Daoy (cell line): ENCODE measurements at places on chromosomes 11 and 22. TPM values are rescaled to one million over a fixed set of nuclear protein-coding genes. Genes with fewer than 3 reads are reported as not detected.

DNA sequence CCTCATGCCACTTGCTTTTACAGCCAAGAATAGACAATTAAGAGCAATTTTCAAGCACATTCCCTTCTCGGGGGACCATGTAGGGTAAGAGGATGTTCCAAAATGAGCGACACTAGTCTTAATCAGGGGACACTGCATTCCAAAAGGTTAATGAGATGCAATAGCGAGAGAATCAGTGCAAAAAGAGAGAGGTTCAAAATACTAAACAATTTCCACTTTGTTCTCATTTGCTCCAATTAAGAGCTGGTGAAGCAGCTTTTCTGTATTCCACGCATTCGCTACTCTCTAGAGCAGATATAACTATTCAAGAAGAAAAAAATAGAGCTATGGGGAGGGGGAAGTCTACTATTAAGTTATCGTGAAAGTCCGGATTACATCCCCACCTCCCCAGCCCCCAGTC is 811 bp downstream of the LRRC4C start:
- DNase-seq: no peak

DNA sequence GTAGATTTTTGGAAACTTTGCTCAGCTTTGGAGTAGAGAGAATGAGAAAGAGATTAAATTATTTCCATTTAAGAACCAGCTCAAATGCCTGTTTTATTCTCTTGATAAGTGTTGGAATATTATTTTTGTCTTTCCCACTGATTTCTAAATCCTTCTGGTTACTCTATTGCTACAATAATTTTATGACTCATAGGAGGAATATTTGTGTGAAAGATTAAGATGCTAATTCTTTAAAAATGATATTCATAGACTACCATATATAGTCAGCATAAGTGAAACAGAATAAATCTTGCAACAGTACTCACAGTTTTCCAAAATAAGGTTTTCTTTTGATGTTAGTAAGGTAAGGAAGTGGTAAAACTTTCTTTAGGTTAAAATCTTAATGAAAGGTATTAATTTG is 60.9 kb downstream of the YAP1 start:
- no peak for DNase-seq

Gene NXPE1
- not detected in 2 replicates for total RNA-seq

Gene PARVB
- total RNA-seq: 29.7 and 63.5 TPM in 2 replicates

Gene TUB
- 1.2 and 2.1 TPM in 2 replicates for total RNA-seq

- DNase-seq: no peak
These were observed 256.0 kb downstream of the ETS1 start for GRCh38 chr11:128331317-128331716.

DNA sequence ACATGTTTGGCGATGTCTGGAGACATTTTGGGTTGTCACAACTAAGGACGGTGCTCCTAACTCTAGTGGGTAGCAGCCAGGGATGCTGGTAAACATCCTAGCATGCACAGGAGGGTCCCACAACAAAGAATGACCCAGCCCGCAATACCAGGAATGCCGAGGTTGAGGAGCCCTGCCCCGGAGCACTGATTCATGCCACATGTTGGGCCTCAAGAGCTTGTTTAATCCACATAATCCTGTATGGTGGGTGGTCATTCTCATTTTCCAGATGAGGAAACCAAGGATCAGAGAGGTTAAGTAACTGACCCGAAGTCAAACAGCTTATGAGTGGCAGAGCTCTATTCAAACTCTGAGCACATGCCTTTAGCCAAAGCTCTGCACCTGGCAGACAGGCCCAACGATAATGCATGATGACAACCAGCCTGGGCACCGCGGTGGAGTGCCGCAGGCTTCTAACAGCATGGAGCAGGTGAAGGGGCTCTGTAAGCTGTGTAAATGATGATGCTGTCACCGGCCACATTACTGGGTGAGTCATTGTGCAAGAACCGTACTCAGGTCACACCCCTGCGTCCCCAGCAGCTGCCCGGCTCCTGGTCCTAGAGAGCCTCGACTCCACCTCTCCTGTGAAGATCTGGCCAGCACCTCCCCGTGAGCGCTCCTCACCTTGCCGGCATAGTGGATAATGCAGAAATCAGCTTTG is 58.6 kb downstream of the APOL1 start:
- DNase-seq: no peak

Gene PARVG
- total RNA-seq: 9.0 and 9.5 TPM in 2 replicates

DNA sequence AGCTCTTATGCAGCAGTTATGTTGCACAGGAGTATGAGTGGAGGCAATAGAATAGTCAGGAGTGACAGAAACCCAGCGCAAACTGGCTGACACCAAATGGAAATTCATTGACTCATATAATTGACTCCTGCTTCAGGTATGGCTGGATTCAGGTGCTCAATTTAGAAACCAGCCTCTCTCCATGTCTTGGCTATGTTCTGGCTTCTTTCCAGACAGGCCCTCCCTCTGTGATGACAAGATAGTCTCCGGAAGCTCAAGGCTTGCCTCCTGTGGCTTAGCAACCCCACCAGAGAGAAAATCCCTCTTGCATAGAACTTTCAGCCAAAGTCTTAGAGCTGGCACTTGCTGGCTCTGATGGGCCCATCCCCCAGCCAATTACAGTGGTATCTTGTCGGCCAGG is 28.1 kb upstream of the MN1 start:
- DNase-seq: no peak

GRCh38 chr11:73376803-73377629 is 817 bp downstream of the RELT start:
- DNase-seq: peak; percentile 72

DNA sequence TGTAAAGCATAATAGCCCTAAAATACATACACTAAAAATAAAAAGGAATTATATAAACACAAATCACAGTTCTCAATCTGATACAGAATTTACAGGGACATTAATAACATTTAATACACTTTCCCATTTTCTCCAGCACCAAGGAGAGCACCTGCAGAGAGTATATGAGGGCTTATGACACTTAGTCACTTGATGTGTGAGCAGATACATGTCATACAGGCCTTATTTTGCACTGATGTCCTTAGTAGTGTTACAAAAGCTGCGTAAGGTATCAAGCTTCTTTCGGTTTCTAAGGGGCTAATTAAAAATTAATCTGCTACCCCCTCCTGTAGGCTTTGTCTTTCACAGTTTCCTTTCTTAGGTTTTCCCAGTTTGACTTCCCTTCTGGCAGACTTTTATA is 61.3 kb downstream of the TRIM44 start:
- no peak for DNase-seq

Gene APOA4
- not detected in 2 replicates for total RNA-seq

- DNase-seq: no peak
These were observed 54.8 kb downstream of the CHST1 start for GRCh38 chr11:45610627-45611026.

DNA sequence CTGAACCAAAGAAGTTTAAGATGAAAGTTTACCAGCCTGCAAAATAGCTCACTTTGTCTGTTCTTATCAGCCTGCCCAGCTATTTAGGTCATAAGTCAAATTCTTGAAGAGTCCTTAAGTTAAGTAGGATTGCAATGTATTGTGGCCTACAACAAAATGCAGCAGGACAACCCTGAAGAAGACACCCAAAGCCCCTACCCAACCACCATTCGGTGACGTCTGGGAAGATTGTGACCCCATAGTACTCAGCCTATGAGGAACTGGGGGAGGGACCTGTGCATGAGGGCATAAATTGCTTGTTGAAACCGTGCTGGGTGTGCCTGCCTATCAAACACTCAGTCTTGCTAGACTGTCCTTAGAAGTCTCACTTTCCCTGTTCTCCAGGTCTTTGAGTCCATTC is 50.5 kb upstream of the FDX1 start:
- DNase-seq: no peak

GRCh38 chr22:41576877-41577276 is 12.8 kb downstream of the PMM1 start:
- DNase-seq: peak; percentile 61

Gene DDI1
- total RNA-seq: not detected in 2 replicates

Gene KCTD14
- 8.4 and 9.9 TPM in 2 replicates for total RNA-seq

- DNase-seq: no peak
These were observed 138.7 kb downstream of the MAML2 start for GRCh38 chr11:96204366-96204659.

GRCh38 chr11:33802194-33802950 is 28.1 kb upstream of the FBXO3 start:
- peak; percentile 92 for DNase-seq

- no peak for DNase-seq
These were observed 4.9 kb downstream of the SLCO2B1 start for GRCh38 chr11:75155570-75156422.

DNA sequence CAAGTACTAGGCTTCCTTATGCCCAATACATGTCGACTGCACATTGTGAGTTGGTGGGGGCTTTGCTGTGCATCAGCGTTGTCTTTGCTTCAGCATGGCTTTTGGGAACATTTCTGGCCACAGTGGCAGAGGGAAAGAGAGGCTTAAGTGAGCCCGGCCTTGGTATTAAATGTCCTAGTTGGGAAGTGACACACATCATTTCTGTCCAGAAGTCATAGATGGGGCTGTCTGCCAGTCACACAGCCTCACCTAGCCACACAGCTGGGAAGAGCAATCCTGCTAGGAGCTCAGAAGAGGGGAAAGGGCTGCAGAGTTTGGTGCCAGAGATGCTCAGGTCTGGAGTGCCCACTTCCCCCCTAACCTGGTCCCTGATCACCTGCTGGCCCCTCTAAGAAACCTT is 27.6 kb downstream of the TREH start:
- no peak for DNase-seq

GRCh38 chr22:42233879-42234278 is 36.6 kb downstream of the TCF20 start:
- DNase-seq: no peak

Gene CATSPERZ
- total RNA-seq: 0.23 and 6.0 TPM in 2 replicates

Gene LDHAL6A
- total RNA-seq: 0.11 TPM in 1 of 2 replicates, not detected in the other

GRCh38 chr11:27460158-27460978 is 12.2 kb downstream of the LGR4 start:
- no peak for DNase-seq

Gene SHANK2
- 0.06 and 0.29 TPM in 2 replicates for total RNA-seq

Gene OR8A1
- total RNA-seq: not detected in 2 replicates
